ENCODE measurements at places on chromosomes 3 and 15. TPM values are rescaled to one million over a fixed set of nuclear protein-coding genes. Genes with fewer than 3 reads are reported as not detected.
A peak's percentile ranks its signal among the peaks of the same experiment; 100 is the strongest.

GRCh38 chr15:59532770-59533379 lies 78.7 kb upstream of the GCNT3 start:
- peak; percentile 86 for DNase-seq

DNA sequence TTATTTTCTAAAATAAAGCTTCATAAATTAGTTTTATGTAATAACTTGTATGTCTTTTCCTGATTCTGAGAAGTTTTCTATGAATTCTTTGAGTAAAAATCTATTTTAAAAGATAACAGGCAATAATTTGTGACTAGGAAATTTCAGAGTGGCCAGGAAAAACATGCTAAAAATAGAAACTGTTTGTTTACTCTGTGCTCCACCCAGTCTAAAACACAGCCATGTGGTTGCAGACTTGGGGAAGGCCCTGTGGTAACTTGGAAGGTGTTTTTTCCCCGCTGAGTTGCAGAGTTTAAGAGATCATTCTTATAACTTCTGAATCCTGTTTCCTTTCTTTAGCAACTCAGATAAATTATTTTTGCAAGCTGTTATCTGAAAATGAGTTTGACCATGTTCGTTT lies 21.9 kb downstream of the PLCL2 start:
- no peak for DNase-seq

- no peak for DNase-seq
Observed at GRCh38 chr15:86875067-86875466, 795.4 kb downstream of the AGBL1 start.

DNA sequence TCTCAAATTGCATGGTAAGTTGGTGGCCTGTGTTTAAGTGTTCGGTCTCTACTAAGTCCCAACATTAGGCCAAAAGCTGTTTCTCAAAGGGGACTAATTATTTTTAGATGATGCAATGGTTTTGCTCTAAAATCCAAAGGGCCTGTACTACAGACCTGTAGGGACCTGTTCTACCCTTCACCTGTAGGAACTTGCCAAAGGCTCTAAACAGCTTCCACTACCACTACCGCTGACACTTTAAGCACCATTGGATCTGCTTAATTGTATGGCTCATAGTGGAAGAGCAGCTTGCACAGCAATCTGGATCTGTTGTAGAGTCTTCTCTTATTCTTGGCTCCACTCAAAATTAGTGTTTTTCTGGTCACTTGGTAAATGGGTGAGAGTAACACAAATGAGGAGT lies 346.8 kb downstream of the EPHA6 start:
- DNase-seq, result no peak

DNA sequence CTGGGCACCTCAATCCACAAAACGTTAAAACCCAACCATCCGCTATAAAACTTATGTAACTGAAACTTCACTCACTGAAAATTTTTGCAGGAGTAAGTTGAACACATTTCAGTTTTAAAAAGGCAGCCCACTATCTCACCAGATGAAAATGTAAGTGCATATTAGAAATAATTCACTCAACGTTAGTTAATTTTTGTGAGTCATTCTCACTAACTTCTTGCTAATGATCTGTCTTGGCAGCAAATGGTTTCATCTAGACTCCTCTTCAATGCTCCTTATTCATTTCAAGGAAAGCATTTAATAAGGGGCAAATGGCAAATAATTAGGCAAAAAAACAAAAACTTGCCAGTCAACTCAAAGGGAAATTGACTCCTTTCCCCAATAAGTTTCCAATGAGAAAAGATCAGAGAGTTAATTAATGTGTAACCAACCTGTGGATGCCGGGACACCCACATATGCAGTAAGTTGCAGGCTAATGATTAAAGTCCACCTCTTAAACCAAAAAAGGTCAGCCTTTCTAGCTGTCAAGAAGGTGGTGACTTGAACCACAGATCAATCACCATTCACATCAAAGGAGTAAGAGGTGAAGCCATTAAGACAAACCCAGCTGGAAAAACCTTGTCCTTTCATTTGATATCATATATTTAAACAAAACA lies 22.9 kb upstream of the PRICKLE2 start:
- no peak for DNase-seq

DNA sequence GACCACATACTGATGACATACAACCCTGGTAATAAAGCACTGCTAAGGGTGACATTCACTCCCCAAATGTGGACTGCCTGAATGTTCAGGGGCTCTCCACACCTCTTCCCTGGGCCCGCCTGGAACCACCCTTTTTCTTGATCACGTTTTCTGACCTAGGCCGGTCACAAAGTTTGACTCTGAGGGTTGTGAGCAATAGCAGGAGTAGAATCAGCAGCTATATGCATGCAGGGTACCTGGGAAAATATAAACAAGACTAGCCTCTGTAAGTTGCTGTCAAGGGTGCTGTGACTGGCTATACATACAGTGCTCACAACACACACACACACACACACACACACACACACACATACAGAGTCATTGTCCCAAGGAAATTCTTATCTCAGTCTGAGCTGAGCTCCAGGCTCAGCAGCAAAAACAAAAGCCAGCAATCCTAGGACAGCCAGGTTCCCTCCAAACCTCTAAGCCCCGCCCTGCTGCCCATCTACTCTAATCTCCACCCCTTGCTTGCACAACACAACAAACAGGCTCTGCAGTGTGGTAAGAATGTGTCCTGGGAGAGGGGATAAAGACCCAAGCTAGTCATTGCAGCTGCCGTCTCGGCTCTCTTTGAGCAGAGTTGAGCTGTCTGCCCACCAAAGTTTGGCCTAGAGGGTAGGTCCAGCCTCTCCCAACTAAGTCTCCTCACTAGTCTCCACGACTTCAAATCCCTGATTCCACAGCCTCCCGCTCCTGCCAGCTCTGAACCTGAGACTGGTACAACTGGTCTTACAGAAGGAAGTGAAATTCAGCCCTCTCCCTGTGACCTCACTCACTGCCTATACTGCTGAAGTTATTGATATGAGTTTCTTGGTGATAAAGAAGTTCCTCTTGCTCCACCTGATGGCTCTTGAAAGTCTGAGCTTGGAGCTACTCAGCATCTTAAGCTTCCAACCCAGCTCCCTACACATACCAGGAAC lies 2.2 kb downstream of the BMF start:
- DNase-seq, result peak; percentile 74

DNA sequence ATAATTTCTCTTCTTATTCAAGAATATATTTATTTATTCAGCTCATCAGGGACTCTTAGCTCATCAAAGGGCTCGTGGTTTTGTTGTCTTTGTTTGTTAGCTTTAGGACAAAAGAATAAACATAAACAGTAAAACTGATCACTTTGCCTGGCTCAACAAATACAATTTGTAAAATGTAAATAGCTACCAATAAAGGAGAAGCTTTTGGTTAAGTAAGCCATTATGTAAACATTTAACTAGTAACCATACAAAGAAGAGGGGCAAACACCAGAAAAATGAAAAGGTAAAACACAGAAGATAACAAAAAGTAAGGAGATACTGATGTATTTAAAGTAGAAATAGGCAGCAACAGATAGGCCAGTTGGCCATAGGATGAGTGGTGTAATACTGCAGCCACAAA lies 761.7 kb downstream of the ROBO1 start:
- no peak for DNase-seq

DNA sequence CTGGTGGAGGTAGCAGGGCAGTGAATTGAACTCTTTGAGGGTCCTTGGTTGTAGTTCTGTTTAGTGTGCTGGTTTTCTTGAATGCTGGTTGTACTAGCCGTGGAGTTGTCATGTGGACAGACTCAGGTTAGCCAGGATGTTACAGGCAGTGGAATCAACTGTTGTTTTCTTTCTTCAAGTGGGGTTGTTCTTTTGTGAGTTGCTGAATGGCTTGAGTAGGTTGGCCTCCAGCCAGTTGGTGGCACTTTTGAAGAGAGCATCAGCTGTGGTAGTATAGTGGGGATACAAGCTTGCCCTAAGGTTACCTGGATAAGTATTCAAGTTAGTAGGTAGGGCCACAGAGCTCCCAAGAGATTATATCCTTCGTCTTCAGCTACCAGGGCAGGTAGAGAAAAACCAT lies 31.8 kb upstream of the RARB start:
- no peak for DNase-seq

- DNase-seq, result no peak
Observed at GRCh38 chr3:105502333-105502732, 135.6 kb downstream of the ALCAM start.

GRCh38 chr3:62553811-62554210 lies 180.5 kb upstream of the FEZF2 start:
- DNase-seq, result no peak

GRCh38 chr3:194277786-194278130 lies 73.4 kb downstream of the CPN2 start:
- DNase-seq, result no peak

IL17RE gene
- total RNA-seq, result not detected

HHLA2 gene
- total RNA-seq, result not detected

ZNF385D gene
- not detected for total RNA-seq

All from Karpas-422 (cell line).